ENCODE measurements at places on chromosomes 1 and 21. TPM values are rescaled to one million over a fixed set of nuclear protein-coding genes. Genes with fewer than 3 reads are reported as not detected.

DNA sequence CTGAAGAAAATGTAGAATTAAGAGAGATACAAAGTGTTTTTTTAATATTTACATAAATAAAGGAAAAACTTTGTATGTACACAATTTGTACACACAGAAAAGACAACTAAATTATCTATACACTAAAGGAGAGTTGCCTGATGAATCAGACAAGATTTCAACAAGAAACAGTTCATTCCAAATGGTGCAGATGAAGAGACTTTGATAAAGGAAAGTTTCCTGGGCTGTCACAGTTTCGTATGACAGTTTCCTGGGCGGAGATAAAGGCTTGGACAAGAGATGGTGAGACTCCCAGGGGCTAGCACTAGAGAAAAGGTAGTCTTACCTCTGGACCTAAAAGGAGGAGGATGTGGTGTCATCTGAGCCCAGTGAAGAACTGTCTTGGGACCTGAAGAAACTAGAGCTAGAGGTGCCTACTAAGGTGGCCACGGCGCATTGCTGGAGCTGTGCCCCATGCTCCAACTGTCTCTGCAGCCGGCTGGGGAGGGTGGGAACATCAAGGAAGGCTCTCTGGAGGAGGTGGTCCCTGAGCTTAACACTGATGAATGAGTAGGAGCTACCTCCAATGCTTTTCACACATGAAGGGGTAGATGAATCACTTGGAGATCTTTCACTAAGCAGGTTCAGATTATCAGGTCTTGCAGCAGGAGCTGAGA is 32.2 kb downstream of the ETS2 start:
- no peak for DNase-seq

DNA sequence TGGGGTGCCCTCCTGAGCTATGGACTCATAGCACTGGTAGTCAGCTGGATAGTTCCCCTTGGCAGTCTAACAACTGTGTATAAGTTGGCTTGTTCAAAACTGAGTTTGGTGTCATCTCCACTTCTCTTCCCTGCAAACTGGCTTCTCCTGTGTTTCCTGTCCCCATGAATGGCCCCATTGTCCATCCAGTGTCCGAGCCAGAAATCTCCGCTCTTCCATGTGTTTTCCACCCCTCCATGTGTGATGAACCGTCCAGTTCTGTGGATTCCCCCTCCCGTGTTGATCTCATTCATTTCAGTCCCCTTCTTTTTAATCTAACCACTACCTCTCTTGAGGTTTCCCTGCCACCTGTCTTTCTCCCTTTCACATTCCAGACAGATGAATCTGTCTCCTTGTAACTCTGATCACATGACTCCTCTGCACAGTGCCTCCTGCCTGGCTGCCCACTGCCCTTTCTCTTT is 195.7 kb downstream of the ROR1 start:
- DNase-seq, result no peak

DNA sequence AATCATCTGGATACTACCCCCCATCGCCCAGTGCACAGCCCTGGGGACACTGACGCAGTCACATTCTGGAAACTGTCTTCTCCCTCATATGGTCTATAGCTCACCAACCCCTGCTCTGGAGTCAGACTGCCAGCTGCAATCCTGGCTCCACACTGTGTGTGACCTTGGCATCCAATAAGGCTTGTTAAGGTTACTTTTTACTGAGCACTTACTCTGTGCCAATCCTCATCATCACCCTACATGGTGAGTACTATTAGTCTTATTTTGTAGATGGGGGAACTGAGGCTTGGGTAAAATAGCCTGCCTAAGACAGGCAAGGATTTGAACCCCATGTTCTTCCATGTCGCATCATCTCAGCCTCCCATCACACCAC is 34.9 kb downstream of the AHDC1 start:
- no peak for DNase-seq

- DNase-seq, result no peak
These were observed 99.3 kb downstream of the FMN2 start for GRCh38 chr1:240190881-240191401.

DNA sequence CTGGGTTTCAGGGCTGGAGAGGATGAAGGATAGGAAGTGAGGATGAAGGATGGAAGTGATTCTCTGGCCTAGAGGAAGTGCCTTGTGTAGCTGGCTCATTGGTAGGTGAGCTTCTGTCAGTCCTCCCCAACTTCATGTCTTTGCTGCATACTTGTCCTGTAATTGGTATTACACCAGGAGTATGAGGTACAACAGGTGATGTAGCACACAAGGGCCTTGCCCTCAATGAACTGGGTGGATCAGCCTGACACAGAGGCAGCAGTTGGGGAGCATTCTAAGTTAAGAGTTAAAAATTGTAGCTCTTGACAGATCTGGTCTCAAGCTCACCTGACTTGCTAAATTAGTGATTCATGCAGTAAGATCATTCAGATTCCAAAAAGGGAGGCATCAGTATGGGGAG is 37.9 kb upstream of the CACNA1E start:
- no peak for DNase-seq

GRCh38 chr21:17352996-17353655 is 159.7 kb upstream of the CXADR start:
- DNase-seq, result no peak

DNA sequence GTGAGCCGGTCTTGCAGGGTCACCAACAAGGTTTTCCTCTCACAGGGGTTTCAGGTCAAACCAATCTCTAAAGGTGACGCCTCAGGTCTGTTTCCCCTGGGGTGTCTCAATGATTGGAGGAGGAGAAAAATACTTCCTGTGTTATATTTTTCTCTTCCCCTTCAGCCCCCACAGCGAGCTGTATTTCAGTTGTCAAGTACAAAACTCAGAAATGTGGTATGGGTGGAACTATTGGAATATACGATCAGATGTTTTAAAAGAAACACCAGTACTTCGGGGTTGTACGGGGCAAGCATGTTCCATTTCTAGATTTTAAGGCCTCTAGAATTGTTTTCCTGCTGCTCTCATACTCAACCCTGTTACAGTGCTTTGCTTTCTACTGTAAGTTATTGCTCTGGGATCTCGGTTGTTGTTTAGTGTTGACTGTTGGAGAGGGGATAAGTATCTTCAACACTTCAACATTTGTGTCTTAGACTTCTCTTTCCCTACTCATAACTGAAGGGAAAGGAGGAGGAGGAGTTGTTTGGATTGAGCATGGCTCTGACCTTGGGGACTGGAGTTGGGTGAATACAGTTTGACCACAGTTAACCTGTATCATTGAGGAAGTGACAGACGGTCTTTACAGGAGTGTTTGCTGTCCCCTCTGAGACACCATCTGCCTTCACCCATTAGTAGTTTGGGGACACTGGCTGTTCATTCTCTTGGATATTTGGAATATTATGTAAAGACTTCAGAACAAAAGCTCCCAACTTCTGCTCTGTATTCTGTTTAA is 2.0 kb downstream of the MAPKAPK2 start:
- DNase-seq, result no peak

DNA sequence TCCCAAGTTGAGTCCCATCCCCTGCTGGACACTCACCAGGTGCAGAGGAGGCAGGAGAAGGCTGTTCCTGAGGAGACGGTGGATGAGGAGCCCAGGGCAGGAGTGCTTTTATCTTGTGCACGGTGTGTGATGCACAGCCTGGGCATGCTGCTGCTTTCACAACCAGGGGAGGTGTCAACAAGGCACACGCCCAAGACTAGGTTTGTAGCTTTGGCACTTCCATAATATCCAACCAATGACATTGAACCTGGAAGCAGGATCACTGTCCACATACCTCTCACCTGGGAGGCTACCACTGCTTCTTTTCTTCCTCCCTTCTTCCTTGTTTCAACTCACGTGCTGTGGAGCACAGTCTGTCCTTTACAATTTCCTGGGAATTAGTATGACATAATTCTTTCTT is at the start of gene LCE3D:
Gene LCE3D (minus strand): TSS at position 84 of the 400 bp plus-strand sequence. CDS start 580 bp downstream, outside the sequence.
- no peak for DNase-seq

- no peak for DNase-seq
These were observed 20.3 kb downstream of the RHBG start for GRCh38 chr1:156389311-156389710.

- DNase-seq, result peak; percentile 78
These were observed 19.4 kb downstream of the LGALS8 start for GRCh38 chr1:236543065-236543669.

GRCh38 chr1:185441605-185442004 is 124.6 kb upstream of the IVNS1ABP start:
- DNase-seq, result no peak

The NUDT4B gene
- total RNA-seq, result 1.3 TPM

The FAM110D gene
- total RNA-seq, result 0.77 TPM

The KDF1 gene
- total RNA-seq, result 17.2 TPM

Data from endodermal cell (in vitro differentiated cells).